ENCODE measurements at places on chromosomes 16 and 17.

DNA sequence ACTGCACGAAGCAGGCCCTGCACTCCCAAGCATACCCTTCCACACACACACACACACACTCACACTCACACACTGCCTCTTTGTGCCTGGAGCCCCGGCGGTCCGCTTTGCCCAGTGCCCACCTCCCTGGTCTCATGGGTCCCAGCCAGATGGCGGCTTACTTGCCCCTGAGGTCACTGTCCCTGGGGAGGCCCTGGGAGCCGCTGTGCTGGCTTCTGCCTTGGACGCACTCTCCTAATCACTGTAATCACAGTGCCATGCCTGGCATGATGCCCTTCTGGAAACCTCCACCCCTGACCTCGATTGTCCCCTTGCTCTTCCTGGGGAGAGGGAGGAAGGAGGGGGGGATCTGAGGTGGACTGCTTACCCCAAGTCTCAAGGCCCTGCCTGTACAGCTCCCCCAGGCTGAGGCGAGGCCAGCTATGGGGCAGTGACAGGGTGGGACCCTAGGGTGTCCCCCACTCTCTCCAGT lies 36.0 kb downstream of the ARHGAP23 start:
- no peak for DNase-seq

- DNase-seq, result no peak
Measured at GRCh38 chr17:56297184-56297583, 143.9 kb downstream of the ANKFN1 start.

DNA sequence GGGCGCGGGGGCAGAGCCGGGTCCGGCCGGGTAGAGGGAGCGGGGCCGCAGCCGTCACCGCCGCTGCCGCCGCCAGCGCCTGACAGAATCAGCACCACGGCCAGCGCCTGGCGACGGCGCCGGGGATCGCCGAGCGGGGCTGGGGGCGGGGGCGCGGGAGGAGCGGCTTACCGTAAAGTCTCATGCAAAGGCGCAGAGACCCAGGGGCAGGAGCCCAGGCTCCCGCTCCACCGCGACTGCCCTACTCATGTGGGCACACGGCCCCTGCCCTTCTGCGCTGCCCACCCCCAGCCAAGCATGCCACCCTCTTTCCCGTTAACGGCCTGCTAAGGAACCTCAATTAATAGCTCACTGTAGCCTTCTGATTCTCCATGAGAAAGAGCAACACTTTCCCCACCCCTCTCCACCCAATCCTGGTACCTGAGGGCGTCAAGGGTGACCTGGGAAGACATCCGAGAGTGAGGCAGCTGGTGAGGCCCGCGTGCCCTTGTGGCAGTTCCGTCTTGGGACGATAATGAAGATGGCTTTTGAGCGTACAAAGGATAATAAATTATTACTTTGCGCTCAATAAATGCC lies at the start of gene SEZ6:
TSS of gene SEZ6 (minus strand) at position 98 of the 576 bp plus-strand sequence. CDS start 164 bp downstream, outside the sequence.
- peak; percentile 9 for DNase-seq

DNA sequence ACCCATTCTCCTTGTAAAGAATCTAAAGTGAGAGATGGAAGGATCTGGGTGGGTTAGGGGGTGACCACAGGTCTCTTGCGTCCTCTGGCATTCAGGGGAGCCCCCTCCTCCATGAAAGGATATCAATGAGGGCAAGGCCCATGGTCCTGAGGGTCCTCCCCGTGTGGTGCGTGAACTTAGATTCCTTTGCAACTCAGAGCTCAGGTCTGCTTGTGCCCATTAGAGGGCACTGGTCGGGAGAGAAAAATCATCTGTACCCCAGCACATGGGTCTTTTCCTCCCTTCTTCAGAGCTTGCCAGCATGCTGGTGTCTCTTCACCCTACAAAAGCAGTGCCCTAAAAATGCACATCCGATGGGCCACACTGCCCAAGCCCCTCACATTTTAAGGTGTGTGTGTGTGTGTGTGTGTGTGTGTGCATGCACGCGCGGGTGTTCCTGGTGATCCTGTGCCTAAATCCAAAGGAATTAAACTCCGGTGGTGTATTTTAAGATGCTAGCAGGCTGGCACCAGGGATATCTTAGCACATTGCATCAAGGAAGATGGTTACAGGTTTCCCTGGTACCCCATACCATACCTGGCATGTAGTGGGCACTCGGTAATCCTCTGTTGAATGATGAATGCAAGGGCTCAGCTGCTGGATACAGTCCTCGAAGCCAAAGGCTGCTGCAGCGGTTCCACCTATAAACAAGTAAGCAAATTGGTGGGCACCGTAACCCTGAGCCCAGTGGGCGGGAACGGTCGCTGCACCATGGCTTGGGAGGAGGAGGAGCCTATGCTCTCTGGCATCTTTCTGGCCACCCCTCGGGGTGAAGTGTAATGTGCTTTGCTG lies 4.7 kb downstream of the C1QTNF1 start:
- DNase-seq, result no peak

- no peak for DNase-seq
Measured at GRCh38 chr17:51065466-51065865, 55.2 kb downstream of the SPAG9 start.

DNA sequence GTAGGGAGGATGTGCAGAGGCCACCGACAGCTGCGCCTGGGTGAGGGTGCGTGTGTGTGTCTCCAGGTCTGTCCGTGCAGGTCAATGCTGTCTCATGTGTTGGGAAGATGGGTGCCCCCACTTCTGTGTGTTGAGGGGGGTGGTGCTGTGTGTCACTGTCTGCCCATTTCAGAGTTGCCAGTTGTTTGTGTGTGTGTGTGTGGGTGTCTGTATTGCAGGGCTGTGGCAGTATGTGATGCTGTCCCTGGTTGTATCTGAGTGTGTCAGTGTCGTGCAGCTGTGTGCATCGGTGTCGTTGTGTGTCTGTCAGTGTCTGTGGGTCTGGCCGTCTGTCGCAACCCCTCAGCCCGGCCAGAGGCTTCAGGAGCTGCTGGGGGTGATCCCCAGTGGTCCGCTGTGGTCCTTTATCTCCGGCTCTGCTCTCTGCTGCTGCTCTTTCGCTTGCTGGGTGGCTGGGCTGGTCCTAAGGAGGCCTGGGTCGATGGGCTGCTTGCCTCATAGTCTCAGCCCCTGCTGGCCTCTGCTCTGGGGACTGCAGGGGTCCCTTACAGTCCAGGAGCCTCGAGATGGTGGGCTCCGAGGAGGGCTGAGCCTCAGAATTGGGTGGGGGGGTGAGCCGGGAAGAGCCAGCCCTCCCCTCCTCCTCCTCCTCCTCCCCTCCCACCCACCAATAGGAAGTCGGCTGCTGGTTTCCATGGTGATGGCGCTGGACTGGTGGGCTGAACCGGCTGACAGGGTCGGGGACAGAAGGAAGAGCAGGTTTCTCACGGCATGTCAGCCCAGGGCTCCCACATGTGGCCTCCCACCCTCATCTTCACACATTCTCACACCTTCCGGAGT lies at the start of gene TSPOAP1:
TSS of gene TSPOAP1 (minus strand) at position 601 of the 840 bp plus-strand sequence. CDS start 875 bp downstream, outside the sequence.
- DNase-seq, result peak; percentile 74

GRCh38 chr17:296906-297690 lies 55.5 kb downstream of the RPH3AL start:
- no peak for DNase-seq

DNA sequence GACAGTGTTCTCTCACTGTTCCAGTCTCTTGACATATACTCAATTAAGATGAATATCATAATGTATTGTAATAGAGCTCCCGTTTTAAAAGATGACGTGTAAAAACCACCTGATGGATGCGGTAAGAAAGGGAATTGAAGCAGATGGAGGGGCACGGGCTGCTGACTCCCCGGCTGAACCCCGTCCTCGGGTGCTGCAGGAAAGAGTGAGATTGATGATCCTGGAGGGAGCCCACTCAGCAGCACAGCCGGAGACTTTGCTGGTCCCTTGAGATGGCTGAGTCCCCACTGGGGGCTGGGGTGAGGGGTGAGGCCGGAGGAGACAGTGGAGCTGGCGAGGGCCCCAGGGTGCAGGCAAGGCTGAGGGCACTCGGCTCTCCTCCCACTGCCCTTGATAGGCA lies 217.4 kb downstream of the RPTOR start:
- DNase-seq, result no peak

DNA sequence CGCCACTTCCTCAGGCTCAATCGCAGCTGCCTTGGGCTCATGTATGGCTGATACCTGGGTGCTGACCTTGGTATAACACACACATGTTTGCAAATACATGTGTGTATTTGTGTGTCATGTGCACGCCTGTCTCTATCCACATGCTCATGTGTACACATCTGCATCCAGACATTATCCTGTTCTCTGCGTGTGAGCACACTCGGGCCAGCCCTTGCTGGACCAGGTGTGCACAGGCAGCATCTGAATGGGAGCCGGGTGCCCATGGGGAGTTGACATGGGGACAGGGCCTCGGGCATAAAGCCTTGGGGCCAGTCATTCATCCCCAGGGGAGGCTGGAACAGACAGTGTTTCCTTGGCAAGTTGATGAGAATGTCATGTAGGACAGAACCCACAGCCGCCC lies 29.1 kb upstream of the CRHR1 start:
- no peak for DNase-seq

- no peak for DNase-seq
Measured at GRCh38 chr16:67758006-67758405, 38.9 kb upstream of the GFOD2 start.

DNA sequence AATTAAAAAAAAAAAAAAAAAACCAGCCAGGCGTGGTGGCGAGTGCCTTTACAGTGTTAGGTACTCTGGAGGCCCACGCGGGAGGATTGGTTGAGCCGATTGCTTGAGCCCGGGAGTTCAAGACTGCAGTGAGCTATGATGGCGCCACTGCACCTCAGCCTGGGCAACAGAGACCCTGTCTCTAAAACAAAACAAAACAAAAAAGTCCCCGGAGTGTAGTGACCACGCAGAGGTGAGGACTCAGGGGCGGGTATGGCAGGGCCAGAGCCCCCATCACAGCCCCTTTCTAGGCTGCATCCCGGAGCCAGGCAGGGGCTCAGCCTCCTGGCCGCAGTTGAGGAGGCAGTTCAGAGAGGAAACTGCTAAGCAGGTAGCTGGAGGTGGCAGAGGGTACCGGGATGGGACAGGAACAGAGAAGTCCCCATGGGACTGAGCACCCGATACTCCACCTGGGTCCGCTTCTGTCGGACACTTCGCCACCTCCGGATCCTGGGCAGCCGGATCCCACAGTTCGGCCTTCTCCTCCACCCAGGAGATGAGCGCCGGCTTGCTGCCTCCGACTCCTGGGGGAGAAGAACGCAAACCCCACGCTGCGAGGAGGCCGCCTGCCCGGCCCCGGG lies 800 bp downstream of the ZNF747 start:
- DNase-seq, result no peak

- DNase-seq, result no peak
Measured at GRCh38 chr17:50818921-50819657, 16.3 kb upstream of the WFIKKN2 start.

- no peak for DNase-seq
Measured at GRCh38 chr17:47896672-47897490, 845 bp downstream of the SP2 start.

DNA sequence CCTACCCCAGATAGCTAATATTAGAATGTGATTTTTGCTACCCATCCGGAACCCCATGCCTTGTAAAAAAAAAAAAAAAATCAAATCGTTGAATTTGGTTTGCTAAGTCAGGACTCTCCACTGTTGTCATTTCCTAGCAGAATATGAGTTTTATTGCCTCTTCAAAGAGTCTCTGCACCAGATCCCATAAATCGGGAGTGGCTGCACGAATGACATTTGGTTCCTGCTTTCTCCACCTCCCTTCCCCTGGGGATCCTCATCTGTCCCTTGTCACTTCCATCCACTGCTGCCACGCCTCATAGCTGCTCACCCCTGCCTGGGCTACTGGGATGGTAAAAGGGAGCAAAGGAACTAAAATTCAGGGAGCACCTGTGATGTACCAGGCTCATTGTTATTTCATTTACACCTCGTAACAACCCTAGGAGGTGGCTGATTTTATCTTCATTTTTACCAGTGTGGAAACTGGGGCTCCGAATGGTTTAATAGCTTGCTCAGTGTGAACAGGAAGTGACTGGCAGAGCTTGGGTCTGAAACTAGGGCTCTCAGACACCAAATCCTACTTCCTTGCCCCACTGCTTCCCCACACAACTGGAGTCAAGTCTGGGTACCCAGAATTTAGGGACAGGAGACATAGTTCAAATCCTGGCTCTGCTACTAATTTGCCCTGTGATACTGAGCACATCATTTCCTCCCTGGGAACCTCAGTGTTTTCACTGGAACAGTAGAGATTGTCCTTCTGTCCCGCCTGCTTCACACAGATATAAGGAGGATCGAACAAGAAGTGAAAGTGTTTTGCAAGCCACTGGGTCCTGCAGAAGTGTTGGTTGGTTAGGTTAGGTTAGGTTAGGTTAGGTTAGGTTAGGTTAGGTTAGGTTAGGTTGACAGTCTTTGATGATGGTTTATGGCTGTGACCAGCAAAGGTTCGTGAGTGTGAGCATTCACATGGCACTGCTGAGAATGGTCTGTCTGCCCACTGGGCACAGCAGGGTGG lies 585 bp upstream of the KRT36 start:
- no peak for DNase-seq

DNA sequence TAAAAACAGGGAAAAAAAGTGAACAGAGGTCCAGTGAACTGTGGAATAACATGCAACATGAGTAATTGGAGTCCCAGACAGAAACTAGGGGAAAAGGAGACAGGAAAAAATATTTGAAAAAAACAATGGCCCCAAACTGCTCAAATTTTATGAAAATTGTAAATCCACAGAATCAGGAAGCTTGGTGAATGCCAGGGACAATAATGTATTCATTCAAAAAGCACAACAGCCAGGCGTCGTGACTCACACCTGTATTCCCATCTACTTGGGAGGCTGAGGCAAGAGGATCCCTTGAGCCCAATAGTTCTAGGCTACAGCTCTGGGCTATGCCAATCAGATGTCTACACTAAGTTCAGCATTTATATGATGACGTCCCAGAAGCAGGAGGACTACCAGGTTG lies 23.7 kb downstream of the NCOR1 start:
- no peak for DNase-seq
